Activated CD8-positive, alpha-beta memory T cell treated with anti-CD3 and anti-CD28 coated beads for 24 hours (primary cell): ENCODE measurements at places on chromosomes 4 and X.

DNA sequence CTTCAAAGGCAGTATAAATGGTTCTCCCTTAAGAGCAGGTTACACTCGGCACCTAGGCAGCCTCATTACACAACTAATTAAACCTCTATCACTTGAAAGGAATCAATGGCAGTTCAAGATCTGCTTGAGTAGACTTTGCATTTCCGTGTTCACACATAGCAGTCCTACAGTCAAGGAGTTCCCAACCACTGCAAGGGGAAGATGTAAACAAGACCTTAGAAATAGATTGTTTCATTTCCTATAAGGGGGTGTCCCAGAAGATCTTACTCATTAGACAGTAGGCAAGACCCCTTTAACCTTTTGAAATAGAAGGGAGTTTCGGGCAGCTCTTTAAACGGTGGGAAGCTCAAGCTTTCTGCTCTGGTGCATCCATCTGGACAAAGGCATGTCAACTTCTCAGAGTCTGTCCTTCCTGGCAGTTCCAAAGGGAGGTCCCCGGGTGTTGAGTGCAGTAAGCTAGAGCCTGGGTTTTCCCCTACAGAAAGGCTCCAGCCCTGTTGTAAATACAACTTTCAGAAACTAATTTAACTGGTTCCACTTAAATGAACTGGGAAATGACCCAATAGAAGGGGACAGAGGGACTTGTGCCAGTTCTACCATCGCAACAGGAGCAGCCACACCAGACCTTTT, 150.8 kb downstream of the RBMX2 start:
- DNase-seq = no peak

- no peak for DNase-seq
These were observed 279.8 kb downstream of the UNC5C start for GRCh38 chr4:95268819-95269565.

- DNase-seq = no peak
These were observed 7.9 kb upstream of the CFP start for GRCh38 chrX:47637546-47638195.

GRCh38 chrX:66162331-66162822, 1.7 kb upstream of the HEPH start:
- no peak for DNase-seq

DNA sequence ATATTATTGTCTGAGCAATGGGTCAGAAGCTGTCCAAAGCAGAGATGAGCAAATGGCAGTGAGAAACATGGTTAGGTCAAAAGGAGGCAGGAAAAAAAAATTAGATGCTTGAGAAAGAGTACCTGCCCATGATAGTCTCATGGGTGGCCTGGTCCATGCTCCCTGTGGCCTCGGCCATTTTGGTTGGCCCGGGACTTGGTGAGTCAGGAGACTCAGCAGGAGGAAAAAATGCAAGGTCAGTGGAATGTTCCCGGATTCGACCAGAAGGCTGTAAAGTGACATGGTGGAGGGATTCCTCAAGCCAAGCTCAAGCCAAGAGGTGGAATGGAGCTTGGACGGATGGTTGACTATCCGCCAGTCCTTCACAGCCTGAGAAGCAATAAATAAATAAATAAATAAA, 236.7 kb downstream of the ASMT start:
- no peak for DNase-seq

GRCh38 chr4:52235552-52236201, 184.6 kb downstream of the SPATA18 start:
- DNase-seq = no peak

DNA sequence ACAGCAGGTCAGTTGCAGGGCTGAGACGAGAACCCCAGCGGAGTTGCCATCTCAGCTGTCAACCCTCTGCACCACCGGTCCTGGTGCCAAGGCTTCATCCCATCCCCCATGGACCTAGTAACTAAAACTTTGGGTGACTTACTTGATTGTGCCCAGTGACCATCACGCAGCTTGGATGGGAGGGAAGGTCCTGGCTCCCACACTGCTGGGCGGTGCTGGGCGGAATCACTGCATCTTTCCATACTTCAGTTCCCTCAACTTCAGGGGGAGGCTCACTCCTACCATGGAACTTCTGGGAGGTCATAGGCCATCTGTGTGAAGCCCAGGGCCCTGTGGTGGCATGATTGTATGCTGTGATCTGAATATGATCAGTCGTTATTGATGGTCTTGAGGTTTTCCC, 26.2 kb upstream of the JAKMIP1 start:
- no peak for DNase-seq

DNA sequence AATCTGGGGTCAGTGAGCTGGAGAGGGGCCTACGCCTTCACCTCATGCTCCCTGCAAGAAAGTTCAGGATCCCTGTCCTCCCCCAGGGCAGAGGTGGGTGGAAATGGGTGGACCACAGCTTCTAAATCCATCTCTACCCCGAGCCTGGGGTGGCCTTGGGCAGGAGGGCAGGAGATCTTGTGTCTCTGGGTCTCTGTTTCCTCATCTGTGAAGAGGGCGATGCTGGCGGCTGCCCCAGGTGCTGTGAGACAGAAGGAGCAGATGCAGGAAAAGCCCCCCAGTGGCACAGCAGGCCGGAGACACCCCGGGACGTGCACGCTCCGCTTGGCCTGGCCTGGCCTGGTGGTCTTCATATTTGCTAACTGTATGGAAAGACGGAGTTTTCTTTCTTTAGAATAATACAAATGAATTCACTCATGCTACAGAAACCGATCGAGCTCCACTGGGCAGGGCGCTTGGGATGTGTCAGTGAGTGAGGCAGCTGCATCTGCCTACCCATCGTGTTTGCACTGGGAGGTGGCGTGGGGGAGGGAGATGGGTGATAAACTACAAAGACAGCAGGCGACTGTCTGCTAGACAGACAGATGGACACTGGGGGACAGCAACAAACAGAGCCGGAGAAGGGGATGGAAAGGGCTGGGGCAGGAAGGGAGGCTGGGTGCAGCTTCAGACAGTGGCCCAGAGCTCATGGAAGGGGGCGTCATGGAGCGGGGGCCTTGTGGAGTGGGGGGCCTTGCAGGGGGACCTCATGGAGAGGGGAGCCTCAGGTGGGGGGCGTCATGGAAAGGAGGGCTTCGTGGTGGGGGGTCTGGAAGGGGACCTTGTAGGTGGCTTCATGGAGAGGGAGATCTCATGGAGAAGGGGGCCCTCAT, 136.2 kb downstream of the CPZ start:
- peak; percentile 32 for DNase-seq

GRCh38 chrX:112071132-112071531, 11.4 kb downstream of the TRPC5 start:
- no peak for DNase-seq

DNA sequence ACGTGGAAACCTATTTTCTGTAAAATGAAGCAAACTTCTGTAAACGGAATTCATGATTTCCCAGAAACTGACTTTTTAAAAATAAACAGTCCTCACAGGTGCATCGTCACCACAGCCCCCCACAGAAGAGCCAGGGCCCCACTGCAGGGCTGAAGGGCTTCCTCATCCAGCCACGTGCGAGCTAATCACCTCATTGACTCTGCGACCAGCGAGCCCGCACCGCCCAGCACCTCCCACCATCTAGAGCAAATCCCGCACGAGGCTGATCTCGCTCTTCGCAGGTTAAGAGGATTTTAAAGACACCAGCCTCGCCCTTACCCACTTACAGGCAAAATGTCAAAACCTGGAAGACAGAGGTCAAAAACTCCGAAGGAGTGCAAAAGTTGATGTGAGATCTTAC, 14.8 kb downstream of the PPP2R3B start:
- no peak for DNase-seq

DNA sequence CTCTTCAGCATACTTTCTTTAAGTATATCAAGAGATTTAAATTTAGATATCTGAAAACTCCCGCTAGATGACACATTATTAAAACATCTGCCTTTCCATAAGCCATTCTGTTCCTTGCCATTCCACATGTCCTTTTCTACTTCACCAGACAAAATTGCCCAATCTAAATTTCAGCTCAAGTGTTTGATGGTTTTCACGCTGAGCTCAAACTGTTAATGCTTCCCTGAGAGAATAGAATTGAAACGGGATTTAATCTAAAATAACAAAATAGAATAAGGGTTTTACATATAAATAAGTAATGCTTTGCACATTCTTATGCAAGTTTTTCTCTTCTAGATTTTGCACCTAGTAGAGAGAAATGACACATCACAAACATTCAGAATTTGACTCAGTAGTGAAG, 764.5 kb upstream of the TENM3 start:
- DNase-seq = no peak

DNA sequence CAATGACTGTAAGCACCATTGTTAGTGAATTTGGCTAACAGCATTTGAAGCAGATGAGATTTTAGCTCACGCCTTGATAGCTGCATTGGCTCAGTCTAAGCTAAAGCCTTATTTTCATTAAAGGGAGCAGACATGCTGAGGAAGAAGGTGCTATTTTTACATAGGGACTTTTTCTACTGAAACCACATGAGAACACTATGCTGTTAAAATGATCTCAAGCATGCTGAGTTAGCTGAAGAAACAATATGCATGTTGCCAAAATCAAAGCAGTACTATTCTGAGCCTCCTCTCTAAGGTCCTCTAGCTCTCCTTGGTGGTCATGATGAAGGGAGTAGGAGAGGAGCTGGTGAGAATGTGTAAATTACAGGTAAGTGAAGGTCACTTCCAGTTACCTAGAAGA, 134.4 kb upstream of the JADE1 start:
- no peak for DNase-seq

GRCh38 chr4:67087897-67088296, 457.4 kb downstream of the CENPC start:
- peak; percentile 56 for DNase-seq

GRCh38 chrX:113370006-113370405, 529.4 kb upstream of the AMOT start:
- DNase-seq = no peak

- no peak for DNase-seq
These were observed 77.1 kb downstream of the CNOT6L start for GRCh38 chr4:77742054-77742453.

- DNase-seq = no peak
These were observed 26.2 kb upstream of the TMPRSS11D start for GRCh38 chr4:67909905-67910584.

- DNase-seq = no peak
These were observed 2.0 kb downstream of the DIPK2B start for GRCh38 chrX:45198706-45199105.

GRCh38 chr4:159235779-159236368, 133.0 kb downstream of the RAPGEF2 start:
- DNase-seq = no peak

- DNase-seq = no peak
These were observed 21.7 kb upstream of the EGFL6 start for GRCh38 chrX:13547671-13548070.

GRCh38 chrX:132748268-132748667, 210.2 kb downstream of the HS6ST2 start:
- no peak for DNase-seq

DNA sequence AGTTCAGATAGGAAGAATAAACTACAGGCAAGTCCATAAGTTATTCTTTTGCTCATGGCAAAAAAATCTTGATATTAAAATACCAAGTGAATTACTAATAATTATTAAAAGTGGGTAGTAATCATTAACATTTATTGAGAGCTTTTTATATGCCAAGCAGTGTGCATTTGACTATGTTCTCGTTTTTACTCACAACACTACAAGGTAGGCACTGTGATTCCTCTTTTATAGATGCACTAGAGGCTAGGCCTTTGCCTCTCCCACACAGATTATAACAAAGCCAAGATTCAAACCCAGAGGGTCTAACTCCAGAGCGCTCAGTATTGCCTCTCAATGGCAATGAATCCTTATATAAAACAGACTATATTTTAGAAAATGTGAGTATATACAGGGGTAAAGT, 254.2 kb downstream of the NAF1 start:
- no peak for DNase-seq

- DNase-seq = no peak
These were observed 103.7 kb downstream of the CEP135 start for GRCh38 chr4:56052481-56052880.

GRCh38 chr4:128907981-128908380, 98.5 kb downstream of the JADE1 start:
- no peak for DNase-seq

- DNase-seq = no peak
These were observed 441.9 kb downstream of the INPP4B start for GRCh38 chr4:142404191-142404611.

GRCh38 chrX:66176134-66176533, 12.1 kb downstream of the HEPH start:
- no peak for DNase-seq

- DNase-seq = no peak
These were observed 238.8 kb downstream of the LDB2 start for GRCh38 chr4:16659694-16660093.

DNA sequence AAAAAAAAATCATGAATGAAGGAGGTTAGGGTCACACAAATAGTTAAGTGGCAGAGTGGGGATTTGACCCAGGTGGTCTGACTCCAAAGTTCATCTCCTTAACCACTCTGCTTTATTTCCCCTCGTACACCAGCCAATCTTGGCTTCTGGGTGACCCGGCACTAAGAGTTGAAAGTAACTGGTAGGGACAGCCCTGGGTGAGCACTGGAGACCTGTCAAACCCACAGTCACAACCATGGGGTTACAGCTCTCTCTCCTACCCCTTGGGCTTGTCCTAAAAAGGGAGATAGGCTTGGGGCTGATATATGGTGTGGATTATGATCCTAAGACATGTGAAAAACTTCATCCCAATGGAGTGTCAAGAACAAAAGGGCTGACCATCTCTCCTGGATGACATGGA, 12.5 kb downstream of the IGFBP7 start:
- DNase-seq = no peak

- DNase-seq = no peak
These were observed 180.1 kb upstream of the S100G start for GRCh38 chrX:16469870-16470269.

- peak; percentile 65 for DNase-seq
These were observed 13.6 kb upstream of the NAT8L start for GRCh38 chr4:2045518-2045951.
